ENCODE measurements at places on chromosomes 11 and 22.

DNA sequence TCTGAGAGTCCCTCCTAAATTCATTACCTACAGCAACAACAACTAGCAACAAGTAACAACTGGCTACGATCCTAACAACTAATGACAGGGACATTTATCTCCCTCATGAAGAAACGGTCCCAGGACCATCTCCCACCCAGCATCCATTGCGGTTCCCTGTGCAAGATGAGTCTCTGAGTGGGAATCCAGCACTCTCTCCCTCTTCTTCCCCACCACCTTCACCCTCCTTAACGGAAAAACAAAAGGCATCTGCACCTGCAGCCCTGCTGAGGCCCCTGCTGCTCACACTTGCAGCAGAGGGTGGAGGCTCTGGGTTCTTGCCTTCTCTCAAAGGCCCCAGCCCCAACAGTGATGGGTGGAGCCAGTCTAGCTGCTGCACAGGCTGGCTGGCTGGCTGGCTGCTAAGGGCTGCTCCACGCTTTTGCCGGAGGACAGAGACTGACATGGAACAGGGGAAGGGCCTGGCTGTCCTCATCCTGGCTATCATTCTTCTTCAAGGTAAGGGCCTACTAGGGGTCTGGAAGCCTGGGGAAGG, at the start of gene CD3G:
Gene CD3G (plus strand): TSS at position 364 of the 535 bp plus-strand sequence. CDS start 80 bp downstream, at position 444.
- DNase-seq, result peak; percentile 47

DNA sequence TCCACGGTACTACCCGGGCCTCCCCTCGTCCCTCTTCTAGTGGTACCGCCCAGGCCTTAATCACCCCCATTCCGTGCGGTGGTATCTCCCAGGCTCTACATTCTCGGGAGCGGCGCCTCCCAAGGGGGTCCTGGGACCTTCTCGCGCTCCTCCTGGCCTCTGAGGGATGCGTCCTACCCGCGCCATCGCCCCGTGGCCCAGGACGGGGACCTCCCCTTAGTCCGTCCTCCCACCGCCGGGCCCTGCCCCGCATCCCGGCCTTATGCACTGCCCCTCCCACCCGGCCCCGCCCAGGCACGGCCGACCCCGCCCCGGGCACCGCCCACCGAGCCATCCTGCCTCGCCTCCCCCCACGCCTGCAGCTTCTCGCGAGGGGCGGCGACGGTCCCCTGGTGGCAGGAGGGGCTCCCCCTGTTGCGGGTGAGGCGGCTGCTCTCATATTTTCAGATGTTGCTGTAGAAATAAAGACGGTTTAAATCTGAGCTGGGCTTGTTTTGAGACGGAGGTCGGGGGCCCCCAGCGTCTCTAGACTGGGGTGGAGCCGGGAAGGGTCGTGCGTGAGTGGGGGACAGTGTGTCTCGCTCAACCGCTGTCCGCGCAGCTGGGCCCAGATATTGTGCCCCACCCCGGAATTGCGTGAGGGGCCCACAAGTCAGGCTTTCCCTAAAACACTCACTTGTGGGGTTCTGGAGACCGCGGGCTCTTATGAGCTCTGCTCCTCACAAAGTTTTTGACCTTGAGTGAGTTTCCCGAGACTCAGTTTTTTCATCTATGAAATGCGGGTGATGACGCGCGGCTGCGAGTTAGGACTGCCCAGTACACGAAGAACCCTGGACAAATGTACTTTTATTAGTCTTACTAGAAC, 828 bp upstream of the RAB1B start:
- DNase-seq, result peak; percentile 85

DNA sequence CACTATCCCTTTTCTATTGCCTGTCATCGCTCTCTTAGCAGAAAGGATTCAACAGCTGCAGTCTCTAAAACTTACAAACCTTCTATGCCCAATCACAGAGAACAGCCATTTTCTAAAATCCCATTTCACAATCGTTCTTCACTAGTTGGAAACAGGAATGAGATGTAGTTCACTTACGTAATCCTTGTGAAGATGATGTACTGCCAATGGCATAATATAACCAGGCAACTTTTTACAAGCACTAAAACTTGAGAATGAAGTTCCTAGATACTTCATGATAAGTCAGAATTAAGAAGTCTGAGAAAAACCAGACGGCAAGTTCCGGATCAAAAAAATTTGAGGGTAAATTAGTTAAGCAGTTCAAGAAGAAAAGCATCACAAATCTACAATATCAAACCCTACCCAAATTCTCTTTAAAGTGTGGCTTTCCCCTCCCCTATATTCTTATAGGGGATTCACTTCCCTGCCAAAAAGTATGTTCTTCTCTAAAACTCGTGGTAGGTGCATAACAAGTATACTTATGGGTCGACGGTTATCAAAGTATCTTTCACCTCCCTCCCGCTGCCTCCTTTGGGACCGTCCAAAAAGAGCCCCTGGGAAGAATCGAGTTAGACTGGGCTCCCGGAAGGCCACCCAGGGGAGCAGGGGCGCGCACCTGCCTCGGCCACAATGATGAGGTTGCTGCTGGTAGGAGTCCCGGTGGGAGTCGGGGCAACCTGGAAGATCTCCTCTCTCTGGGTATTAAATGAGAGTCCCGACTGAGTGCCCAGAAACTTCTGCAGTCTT, 666 bp downstream of the MSANTD4 start:
- DNase-seq, result no peak

DNA sequence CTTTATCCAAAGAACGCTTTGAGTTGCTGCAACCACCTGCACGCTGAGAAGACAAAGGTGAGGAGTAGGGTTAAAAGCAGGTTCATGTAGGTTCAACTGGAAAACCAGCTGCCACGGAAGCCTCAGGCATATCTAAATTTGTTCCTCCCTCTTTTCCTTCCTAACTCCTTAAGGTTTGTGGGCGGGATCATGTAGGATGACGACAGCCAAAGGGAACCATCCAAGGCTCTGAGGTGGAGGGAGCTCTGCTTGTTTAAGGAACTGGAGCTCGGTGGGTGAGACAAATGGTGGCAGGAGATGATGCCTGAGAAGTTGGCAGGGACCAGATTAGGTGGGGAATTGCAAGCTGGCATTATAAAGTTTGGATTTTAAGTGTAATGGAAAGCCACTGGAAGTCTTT, 60.3 kb downstream of the SPON1 start:
- DNase-seq, result no peak

- DNase-seq, result no peak
These were observed 1.7 kb downstream of the PICALM start for GRCh38 chr11:86067009-86067850.

DNA sequence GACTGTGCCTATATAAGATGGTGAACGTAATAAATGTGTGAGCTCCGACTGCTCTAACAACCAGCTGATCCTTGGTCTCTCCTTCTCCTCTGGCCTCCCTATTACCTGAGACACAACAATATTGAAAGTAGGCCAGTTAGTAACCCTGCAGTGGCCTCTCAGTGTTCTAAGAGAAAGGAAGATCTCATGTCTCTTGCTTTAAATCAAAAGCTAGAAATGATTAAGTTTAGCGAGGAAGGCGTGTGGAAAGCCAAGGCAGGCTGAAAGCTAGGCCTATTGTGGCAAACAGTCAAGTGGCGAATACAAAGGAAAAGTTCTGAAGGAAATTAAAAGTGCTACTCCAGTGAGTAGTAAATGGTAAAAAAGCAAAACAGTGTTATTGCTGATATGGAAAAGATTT, 39.5 kb downstream of the HIPK3 start:
- no peak for DNase-seq

All from effector CD8-positive, alpha-beta T cell (primary cell).